ENCODE measurements at places on chromosomes 4 and X. TPM values are rescaled to one million over a fixed set of nuclear protein-coding genes. Genes with fewer than 3 reads are reported as not detected.
A peak's percentile ranks its signal among the peaks of the same experiment; 100 is the strongest.

DNA sequence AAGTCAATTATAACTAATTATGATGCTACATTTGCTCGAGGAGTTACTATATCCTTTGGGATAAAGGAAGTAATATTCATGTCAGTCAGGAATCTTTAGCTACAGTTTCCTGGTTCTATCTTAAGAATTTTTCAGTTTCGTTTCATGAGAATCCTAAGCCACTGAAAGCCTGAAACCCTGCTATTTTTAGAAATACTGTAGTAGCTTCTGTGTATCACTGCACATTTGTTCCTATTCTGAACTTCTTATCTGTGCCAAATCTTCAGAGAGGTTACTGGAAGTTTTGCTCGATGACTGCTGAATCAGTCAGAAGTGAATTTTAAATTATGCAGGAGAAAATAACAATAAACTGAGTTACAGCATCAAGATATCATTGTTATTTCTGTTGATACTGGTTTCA is 249.2 kb downstream of the TENM3 start:
- DNase-seq, result peak; percentile 42

DNA sequence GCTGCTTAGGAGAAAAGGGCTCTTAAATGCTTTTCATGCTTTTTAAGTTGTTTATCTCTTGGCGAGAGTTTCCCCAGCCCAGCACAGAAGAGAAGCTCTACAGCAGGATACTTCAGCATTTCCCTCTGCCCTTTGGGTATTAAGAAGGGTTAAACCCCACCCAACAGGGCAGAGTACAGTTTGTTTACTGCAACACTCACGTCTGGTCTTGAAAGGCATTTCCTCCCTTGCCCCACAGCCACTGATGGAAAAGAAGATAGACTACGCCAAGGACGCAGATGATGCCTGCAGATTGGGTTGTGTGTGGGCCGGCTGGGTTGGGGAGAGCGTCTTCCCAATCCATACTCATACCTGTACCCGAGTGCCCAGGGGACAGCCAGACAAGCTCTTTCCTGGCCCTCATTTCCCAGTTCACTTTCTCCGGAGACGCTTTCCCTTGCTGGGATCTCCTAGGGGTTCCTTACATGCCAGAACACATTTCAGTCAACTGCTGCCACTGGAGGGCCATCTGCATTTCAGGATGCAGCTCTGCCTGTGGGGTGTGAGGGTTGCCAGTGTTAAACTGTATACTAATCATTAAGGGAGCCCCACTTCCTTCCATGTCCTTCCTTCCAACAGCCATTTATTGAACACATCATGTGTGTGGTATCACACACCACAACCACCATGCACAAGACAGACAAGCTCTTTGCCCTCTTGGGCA is 96.5 kb upstream of the DHX15 start:
- no peak for DNase-seq

DNA sequence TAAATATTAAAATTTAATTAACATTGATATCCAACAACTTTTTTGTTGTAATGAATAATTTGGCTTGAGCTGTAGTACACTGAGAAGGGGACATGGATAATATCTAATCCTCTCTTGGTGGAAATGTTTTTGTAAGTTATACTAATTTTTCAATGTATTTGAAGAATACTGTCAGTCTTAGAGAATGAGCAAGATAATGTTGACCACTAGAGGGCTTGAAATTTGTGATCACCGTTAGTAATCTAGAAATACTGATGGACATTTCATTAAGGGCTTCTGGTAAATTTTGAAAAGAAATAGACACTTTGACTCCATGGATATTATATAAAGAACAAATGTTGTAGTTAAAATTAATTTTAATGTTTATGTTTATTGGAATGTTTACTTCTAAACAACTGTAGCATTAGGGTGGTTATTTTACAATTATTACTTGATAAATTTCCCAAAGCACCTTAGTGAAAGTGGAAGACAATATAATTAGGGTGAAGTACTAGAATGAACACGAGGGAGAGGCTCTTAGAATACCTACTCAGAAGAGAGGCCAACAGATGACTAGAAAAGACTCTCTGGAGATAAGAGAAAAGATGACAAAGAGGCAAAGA is 20.0 kb upstream of the CAMK2D start:
- peak; percentile 56 for DNase-seq

DNA sequence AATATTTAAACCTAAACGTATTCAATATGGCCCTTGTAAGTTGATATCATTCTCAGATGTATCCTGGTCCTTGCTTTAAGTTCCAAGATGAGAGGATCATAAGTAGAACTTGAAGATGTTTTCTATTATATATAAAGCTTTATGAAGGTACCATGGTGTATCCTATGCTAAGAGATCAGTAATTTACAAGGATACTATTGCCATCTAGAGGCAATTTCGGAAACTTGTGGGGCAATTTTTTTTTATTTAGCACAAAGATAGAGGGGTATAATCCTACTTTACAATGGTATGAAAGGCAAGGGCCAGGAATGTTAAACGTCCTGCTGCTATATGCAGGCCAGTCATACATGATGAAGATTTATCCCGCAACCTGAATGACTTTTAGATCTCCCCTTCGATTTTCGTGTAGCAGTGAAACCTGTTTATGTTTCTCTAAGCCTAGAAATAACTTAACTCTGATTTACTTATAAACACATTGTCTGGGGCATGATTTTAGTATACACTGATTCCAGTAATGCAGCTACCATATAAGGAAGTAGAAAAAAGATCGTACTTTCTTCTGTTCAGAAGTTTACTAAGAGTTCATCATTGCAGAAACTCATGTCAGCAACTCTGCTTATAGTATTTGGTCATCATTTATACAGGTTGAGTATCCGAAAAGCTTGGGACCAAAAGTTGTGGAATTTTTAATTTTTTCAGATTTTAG is 2.6 kb downstream of the SLC25A31 start:
- DNase-seq, result peak; percentile 63

GRCh38 chr4:9971711-9972110 is 49.6 kb downstream of the SLC2A9 start:
- DNase-seq, result no peak

DNA sequence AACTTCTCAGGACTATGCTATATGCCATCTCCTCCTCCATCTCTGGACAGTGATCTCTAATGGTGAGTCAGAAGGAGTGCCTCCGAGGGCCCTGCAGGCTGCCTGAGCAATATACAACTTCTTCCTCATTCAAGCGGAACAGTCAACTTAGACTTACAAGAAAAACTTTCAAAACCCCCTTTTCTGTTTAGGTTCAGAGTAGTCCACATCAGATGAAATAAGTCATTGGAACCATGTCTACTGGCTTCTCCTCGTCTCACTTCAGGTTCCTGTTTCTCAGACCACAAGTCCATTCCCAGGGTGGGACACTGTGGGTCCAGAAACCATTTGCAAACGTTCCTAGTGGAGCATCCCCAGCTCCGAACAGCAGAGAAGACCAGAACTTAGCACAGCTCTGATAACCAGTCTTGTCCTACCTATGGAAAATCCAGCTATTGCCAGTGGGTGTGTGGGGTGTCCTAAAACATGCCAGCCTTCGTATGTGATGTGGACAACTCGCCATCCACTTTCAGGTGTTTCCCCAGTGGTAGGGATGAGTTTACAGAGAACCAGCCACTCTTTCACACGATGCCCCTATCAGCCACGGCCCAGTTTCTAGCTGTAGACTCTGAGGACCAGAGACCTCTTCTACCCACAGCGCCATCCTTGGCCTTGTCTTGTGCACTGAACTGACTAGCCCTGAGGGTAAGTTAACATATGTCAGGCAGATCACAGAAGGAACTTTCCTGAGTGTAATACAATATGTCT is 32.7 kb upstream of the NKRF start:
- DNase-seq, result no peak

DNA sequence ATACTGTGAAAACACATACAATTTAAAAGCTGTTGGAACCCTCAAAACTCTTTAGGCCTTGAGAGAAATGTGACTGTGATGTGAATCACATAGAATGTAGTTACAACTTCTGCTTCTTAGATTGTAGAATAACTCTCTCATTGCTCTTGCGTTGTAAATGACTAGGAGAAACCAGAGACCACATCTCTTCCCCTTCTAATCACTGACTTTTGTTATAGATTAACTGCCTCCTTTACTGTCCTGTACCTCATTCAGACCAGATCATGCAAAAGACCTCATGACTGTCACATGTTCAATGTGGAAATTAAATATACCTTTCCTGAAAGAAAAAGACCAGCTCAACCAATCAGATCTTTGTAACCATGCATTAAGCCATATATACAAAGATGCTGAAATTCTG is 43.2 kb upstream of the NEIL3 start:
- DNase-seq, result no peak

DNA sequence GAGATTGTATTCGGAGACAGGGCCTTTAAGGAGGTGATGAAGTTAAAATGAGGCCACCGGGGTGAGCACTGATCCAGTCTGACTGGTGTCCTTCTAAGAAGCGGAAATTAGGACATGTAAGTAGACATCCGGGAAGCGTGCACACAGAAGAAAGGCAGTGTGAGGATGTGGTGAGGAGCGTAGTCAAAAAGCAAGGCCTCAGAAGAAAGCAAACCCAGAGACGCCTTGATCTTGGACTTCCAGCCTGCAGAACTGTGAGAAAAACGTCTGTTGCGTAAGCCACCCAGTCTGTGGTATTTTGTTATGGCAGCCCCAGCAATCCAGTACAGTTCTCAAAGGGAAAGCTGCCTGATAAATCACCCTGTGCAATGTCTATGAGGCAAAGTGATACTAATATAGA is 153.5 kb downstream of the KCNIP4 start:
- peak; percentile 42 for DNase-seq

DNA sequence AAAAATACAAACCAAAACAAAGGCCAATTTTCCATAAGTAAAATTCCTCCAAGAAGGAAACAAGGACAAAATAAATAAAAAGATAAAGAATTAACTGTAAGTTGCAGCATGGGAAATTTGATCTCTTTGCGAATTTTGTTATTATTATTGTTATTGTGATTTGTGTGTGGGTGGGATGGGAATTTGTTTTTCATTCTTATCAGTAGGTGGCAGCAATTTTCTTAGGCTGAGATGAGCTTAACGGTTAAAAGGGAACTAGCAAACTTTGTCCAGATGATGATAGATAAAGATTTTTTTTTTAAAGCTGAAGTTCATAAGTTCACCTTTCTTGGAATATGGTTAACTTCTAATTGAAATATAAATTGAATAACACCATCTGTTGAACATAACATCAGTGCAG is 83.2 kb upstream of the IL1RAPL2 start:
- DNase-seq, result peak; percentile 1

- no peak for DNase-seq
Measured at GRCh38 chr4:109032671-109033070, 269.8 kb downstream of the COL25A1 start.

- no peak for DNase-seq
Measured at GRCh38 chr4:6426571-6427438, 45.6 kb downstream of the PPP2R2C start.

DNA sequence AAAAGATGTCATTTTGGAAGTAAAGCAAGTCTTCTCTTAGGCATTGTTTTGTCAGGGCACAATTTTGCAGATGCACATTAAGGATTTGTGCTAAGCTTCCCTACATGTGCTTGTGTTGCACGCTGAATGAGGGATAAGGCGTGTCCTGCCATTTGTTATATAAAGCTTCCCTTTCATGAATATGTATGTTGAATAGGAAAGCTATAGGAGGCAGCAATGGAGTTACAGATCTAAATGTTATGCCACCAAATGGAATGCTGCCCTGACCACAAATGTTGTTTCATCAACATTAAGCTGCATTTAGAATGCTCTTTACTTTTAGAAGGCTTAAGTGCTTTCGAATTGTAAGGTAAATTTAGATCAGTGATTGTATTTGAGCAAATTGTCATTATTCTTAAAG is 20.9 kb downstream of the SGMS2 start:
- no peak for DNase-seq

DNA sequence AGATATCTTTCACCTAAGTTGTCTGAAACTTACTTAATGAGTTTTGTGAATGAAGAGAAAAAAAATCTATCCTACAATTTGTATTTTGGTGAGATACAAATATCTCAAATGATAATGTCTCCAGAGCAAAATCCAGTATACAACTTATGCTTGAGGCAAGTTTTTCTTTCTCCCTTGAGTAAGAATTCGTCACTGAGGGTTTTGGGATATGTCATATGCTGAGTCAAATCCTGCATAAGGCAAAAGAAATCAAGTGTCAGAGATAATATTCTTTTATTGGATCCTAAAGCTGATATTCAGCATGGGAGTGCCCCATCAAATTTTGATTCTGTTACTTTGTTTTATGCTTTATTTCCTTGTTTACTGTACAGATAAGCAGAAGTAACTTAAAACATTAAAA is 1308.6 kb downstream of the ARAP2 start:
- DNase-seq, result no peak

DNA sequence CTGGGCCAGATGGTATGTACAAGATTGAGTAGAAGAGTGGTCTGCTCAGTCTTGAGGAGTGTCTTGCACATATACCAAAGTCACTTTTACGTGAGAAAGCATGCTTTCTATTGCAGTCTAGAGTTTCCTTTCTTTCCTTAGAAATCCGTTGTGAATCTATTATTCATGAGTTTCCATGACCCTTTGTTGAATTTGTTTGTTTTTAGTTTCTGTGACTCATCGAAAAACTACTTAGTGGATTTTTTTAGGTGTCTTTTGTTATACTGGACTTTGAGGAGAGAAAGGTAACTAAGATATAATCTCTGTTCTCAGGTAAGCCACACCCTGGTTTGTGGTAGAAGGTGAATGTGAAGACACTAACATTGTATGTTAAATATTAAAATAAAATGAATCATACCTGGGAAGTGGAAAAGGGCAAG is 23.0 kb downstream of the GALNT7 start:
- DNase-seq, result peak; percentile 42

DNA sequence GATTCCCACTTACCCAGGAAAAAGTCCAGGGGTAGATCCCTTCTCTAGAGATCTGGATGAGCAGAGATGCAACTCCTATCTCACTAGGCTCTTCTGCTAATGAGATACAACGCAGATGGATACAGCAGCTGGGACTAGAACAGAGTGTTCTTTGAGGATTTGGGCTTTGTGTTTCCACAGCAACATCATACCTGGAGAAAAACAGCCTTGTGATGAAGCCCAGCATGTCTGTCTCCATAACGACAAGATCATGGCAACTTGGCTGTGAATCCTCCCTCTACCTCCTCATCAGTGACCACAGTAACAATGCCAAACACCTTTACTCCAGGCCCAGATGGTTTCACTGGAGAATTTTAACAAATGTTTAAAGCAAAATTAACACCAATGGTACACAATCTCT is 80.1 kb downstream of the RCHY1 start:
- DNase-seq, result no peak

The RAB40AL gene
- total RNA-seq, result not detected

The C1GALT1C1 gene
- 69.2 TPM for total RNA-seq

The CT45A2 gene
- not detected for total RNA-seq

The MMRN1 gene
- total RNA-seq, result not detected

All from GM23248 (cell line).